T-helper 17 cell (primary cell): ENCODE measurements at places on chromosomes 12 and 14.

GRCh38 chr12:30822385-30823155, 67.8 kb upstream of the CAPRIN2 start:
- no peak for DNase-seq
- H3K36me3 ChIP-seq: peaks cover 7% of the 10 kb centered on the region
- H3K4me3 ChIP-seq: peak overlapping the region; percentile 95
- H3K4me1 ChIP-seq: peaks cover 15% of the 10 kb centered on the region
- H3K27ac ChIP-seq: peak overlapping the region; percentile 84

DNA sequence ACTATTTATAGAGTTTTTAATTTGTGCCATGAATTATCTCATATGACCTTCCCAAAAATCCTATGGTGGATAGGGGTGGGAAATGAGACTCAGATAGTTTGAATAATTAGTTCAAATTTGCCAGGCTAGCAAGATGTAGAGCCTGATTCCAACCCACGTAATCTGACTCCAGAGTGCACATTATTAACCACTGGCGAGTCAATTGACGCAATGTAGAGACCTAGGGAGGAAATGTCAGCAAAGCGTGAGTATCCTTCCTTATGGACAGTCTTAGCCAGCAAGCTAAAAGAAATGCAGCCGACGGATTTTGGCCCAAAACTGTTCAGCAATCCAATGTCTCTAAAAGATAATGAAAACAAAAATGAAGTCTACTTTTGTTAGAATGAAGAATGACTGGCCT, 193.3 kb upstream of the KRR1 start:
- H3K36me3 ChIP-seq: no peaks in the 10 kb centered on the region
- H3K27me3 ChIP-seq: no peaks in the 10 kb centered on the region
- no peak overlapping the region for H3K4me3 ChIP-seq
- no peak for DNase-seq
- H3K4me1 ChIP-seq: peaks cover 16% of the 10 kb centered on the region

- H3K27me3 ChIP-seq: no peaks in the 10 kb centered on the region
- H3K27ac ChIP-seq: no peak overlapping the region
- H3K4me1 ChIP-seq: peaks cover 30% of the 10 kb centered on the region
- no peak overlapping the region for H3K4me3 ChIP-seq
- DNase-seq: no peak
Observed at GRCh38 chr14:81206115-81206514, 14.6 kb downstream of the GTF2A1 start.

DNA sequence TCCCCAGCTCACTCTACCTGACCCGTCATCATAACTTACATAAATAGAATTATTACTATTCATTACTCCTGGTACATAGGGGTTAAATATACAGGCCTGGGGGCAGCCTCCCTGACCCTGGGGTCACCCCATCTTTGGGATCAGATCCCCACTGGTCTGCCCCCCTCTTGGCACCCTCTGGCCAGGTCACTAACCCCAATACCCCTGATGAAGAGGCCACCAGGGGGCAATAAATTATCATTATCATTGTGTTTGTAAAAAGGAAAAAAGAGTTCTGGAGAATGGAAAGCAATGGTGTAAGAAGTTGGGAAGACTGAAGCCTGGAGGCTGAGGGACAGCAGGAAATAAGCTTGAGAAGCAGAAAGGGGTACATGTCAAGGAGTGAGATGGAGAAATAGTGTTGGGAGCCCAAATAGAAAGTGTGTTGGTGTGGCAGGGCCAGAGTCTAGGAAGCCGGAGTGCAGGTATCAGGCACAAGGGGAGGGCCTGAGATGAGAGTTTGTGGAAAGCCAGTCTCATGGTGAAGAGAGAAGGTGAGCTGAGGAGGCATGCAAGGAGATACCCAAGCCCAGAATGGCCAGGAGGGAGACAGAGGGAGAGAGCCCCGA, 6.1 kb upstream of the AAAS start:
- H3K4me3 ChIP-seq: no peak overlapping the region
- peaks cover 16% of the 10 kb centered on the region for H3K27me3 ChIP-seq
- no peak overlapping the region for H3K27ac ChIP-seq
- peaks cover 19% of the 10 kb centered on the region for H3K4me1 ChIP-seq
- H3K36me3 ChIP-seq: peaks cover 7% of the 10 kb centered on the region
- no peak for DNase-seq

- peaks cover 9% of the 10 kb centered on the region for H3K4me1 ChIP-seq
- peak overlapping the region; percentile 45 for H3K27ac ChIP-seq
- peak overlapping the region; percentile 60 for H3K4me3 ChIP-seq
- H3K36me3 ChIP-seq: no peaks in the 10 kb centered on the region
- H3K27me3 ChIP-seq: peaks cover 5% of the 10 kb centered on the region
Observed at GRCh38 chr12:131105736-131106348, 152.1 kb downstream of the ADGRD1 start.

DNA sequence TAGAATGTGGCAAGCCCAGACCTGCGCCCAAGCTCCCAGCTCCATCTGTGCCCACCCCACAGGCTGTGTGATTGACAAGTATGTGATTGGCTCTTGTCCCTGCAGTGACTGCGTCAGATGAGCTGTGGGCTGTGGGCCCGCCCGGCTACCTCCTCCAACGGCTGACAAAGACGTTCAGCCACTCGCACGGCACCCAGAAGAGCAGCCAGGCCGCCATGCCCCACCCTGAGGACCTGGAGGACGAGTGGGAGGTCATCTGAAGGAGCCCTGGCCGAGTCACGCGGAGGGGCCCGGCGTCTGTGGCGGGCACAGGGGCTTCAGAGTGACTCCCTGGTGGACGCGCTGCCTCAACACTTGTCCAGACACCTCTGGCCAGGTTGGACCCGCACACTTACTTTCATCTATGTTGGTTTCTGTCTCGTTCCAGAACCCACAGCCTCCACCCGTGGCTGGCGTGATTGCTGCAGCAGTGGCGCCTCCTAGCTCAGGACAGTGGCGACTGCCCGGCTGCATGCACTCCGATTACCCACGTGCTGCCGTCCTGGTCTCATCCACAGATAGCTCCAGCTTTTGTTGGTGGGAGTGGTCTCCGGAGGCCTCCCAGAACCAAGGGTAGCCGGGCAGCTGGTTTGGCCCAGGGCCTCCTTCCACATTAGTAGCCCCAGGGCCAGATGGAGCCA, 11.4 kb downstream of the ANKRD9 start:
- H3K4me1 ChIP-seq: peaks cover 10% of the 10 kb centered on the region
- no peaks in the 10 kb centered on the region for H3K36me3 ChIP-seq
- DNase-seq: no peak
- H3K4me3 ChIP-seq: no peak overlapping the region
- no peaks in the 10 kb centered on the region for H3K27me3 ChIP-seq
- H3K27ac ChIP-seq: peak overlapping the region; percentile 57

DNA sequence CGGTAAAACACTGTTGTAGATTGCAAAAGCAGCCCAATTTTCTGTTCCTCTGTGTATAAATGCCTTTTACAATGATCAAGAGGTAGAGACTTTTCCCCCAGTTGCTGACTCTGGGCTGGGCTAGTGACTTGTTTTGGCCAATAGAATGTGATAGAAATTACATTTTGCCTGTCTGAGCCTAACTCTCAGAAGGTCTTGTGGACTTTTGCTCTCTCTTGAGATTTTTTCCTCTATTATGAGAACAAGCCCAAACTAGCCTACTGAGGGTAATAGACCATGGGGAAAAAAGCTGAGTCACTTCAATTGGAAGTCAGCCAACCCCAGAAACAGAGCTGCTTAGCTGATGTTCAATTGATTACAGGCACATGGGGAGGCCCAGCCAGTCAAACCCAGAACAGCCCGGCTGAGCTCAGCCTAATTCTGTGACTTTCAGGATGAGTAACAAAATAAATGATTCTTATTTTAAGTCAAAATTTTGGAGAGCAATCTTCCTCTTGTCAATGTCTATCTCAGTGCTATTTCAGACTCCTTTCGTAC, 61.4 kb downstream of the MYF5 start:
- H3K4me3 ChIP-seq: no peak overlapping the region
- H3K27me3 ChIP-seq: no peaks in the 10 kb centered on the region
- H3K4me1 ChIP-seq: no peaks in the 10 kb centered on the region
- H3K36me3 ChIP-seq: no peaks in the 10 kb centered on the region
- DNase-seq: no peak
- no peak overlapping the region for H3K27ac ChIP-seq

GRCh38 chr14:79552778-79553177, 658.5 kb downstream of the DIO2 start:
- DNase-seq: no peak
- H3K4me1 ChIP-seq: no peaks in the 10 kb centered on the region
- no peak overlapping the region for H3K27ac ChIP-seq

DNA sequence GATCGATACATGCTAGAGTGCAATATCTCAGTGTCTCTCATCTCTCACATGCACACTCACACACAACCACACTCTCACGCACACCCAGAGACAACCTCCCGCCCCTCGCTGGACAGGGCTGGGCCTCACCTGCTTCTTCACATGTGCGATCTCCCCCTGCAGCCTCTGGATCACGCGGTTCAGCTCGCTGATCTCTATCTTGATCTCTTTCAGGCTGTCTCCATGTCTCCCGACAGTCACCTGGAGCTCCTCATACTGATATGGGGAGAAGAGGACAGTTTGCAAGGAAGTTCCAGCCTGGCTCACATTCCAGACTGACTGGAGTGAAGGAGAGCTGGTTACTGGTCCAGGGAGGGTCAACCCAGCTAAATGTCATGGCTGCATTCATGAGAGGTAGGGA, 4.4 kb downstream of the KRT2 start:
- H3K4me3 ChIP-seq: no peak overlapping the region
- no peak overlapping the region for H3K27ac ChIP-seq
- peaks cover 9% of the 10 kb centered on the region for H3K27me3 ChIP-seq
- peaks cover 3% of the 10 kb centered on the region for H3K36me3 ChIP-seq

DNA sequence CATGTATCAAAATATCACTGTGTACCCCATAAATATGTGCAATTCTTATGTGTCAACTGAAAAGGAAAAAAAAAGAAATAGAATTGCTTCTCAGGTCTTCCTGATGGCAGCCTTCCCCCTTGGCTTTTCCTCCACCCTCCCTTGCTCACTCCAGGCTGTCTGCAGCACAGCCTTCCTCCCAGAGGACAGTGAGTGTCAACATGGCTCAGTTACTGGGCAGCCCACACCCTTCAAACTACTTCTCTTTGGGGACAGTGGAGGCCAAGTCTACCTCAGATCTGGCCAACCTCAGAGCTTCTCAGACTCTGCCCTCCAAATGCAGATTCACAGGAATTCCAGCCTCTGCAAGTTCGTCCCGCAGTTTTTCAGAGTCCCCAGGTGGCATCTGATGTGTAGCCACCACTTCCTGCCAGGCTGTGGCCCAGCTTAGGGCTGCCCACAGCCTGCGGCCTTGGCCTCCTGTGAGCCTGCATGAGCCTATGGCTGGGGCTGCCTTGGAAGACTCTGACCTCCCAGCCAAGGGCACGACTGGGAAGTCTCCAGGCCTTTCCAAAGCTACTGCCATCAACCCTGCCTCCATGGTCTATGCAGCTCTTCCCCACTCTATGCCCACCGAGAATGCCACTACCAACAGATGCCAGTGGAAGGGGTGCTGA, 148.0 kb upstream of the PWP1 start:
- no peak overlapping the region for H3K4me3 ChIP-seq
- H3K4me1 ChIP-seq: peaks cover 8% of the 10 kb centered on the region
- H3K27me3 ChIP-seq: no peaks in the 10 kb centered on the region

DNA sequence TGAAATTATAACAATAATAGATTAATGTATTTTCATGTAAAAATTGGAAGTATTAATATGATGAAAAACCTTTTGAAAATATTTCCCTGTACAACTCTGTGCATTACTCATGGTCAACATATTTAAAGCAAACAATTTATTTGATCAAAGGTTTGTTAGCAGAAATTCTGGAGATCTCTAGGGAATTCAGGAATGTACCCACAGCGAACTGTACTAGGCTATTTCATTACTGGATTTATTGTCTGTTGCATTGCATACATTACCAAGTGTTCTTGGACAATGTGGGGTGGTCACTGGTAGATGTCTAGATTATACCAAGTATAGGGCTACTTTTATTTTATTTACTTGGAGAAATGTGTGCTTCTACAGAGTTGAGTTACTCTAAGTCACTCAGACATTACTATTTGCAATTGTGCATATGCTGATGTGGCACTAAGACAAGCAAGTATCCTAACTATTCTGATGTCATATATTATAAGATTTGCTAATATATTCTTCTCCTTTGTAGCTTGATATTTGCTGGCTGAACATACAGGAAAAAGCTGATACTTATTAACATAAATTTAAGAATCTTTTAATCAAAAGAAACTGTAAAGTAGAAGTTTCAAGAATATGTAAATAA, 323.3 kb downstream of the CCER1 start:
- peaks cover 6% of the 10 kb centered on the region for H3K27me3 ChIP-seq
- no peak for DNase-seq
- H3K4me1 ChIP-seq: no peaks in the 10 kb centered on the region
- H3K36me3 ChIP-seq: no peaks in the 10 kb centered on the region
- no peak overlapping the region for H3K27ac ChIP-seq
- H3K4me3 ChIP-seq: no peak overlapping the region

DNA sequence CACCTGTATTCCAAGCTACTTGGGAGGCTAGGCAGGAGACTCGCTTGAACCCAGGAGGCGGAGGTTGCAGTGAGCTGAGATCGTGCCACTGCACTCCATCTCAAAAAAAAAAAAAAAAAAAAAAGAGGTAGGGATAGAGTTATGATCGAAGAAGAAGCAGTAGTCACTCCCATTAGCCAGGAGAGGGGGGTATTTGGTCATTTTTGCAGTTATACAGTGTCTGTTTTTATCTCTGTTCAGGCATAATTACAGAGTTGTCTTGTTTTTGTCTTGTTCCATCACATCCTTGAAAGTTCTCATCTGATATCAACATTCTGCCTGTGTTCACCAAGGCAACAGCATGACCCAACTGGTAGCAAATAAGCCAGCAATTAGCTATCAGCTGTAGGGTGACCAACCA, 98.5 kb upstream of the TMPO start:
- peaks cover 59% of the 10 kb centered on the region for H3K27me3 ChIP-seq
- H3K36me3 ChIP-seq: no peaks in the 10 kb centered on the region
- H3K27ac ChIP-seq: no peak overlapping the region
- no peak for DNase-seq

DNA sequence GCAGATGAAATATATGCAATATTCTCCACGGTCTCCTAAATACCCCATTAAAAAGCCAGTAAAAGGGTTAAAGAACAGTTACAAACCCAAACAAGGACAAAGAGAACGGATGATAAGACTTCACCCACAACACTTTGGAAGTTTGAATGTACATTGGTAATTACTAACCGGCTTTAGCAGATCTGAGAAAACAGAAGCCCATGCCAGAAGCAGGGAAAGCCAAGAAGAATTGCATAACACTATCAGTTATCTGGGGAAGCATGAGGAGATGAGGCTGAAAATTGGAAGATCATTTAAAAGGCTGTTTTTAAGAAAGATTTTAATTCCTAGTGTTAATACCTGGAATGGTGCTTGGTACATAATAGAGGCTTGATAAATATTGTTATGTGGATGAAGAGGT, 55.6 kb upstream of the MYBPC1 start:
- DNase-seq: no peak
- no peaks in the 10 kb centered on the region for H3K4me1 ChIP-seq
- H3K36me3 ChIP-seq: no peaks in the 10 kb centered on the region
- no peak overlapping the region for H3K4me3 ChIP-seq
- H3K27me3 ChIP-seq: peaks cover 7% of the 10 kb centered on the region
- no peak overlapping the region for H3K27ac ChIP-seq

- no peak for DNase-seq
- H3K27ac ChIP-seq: no peak overlapping the region
- H3K36me3 ChIP-seq: no peaks in the 10 kb centered on the region
- H3K4me1 ChIP-seq: peaks cover 18% of the 10 kb centered on the region
Observed at GRCh38 chr12:615620-616019, 47.6 kb downstream of the NINJ2 start.

GRCh38 chr12:26627335-26627734, 205.7 kb downstream of the ITPR2 start:
- H3K27ac ChIP-seq: no peak overlapping the region
- DNase-seq: no peak
- H3K4me1 ChIP-seq: peaks cover 5% of the 10 kb centered on the region
- no peak overlapping the region for H3K4me3 ChIP-seq
- H3K36me3 ChIP-seq: peaks cover 16% of the 10 kb centered on the region
